NCI-H187 (cell line): ENCODE measurements at places on chromosomes 11 and 22.

DNA sequence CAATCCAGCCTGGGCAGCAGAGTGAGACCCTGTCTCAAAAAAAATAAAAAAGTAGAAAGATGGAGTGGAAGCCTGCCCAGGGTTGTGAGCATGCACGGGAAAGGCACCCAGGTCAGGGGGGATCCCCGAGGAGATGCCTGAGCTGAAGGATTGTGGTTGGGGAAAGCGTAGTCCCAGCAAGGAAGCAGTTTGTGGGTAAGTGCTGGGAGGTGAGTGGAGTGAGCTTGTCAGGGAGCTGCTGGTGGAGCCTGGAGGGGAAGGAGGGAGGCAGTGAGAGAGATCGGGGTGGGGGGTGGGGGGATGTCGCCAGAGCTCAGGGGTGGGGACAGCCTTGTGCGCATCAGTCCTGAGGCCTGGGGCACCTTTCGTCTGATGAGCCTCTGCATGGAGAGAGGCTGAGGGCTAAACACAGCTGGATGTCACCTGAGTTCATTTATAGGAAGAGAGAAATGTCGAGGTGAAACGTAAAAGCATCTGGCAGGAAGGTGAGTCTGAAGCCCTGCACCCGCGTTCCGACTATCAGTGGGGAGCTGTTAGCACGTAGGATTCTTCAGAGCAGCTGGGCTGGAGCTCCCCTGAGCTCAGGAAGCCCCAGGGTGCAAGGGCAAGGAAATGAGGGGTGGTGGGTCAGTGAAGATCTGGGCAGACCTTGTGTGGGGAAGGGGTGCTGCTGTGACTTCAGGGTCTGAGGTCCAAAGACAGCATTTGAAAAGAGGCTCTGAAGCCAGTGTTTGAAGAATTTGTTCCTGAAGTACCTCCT, 10.2 kb downstream of the TMEM121B start:
- no peak for DNase-seq

GRCh38 chr11:1029654-1030053, 6.9 kb downstream of the MUC6 start:
- no peak for DNase-seq

- no peak for DNase-seq
Observed at GRCh38 chr22:25021976-25022711, 69.6 kb downstream of the KIAA1671 start.

- no peak for DNase-seq
Observed at GRCh38 chr11:47886096-47886495, 37.9 kb upstream of the NUP160 start.

DNA sequence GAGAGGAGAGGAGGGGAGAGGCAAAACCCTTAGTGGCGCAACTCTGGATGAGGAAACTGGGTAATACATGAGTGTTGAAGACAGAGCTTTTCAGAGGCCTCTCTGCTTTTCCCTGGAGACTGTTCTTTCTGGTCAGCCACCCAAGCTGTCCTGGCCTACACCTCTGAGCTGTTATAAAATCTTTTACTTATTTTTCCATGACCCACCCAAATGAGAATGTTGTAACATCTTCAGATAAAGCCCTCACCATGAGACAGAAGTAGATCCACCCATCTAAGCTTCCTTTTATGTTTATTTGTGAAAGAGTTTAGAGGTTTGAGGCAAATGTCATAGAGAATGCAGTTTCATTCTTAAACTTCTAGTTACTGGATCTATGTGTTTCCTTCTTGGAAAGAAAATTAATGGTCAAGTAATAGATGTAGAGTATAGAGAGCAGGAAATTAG, 20.3 kb upstream of the APLP2 start:
- no peak for DNase-seq

DNA sequence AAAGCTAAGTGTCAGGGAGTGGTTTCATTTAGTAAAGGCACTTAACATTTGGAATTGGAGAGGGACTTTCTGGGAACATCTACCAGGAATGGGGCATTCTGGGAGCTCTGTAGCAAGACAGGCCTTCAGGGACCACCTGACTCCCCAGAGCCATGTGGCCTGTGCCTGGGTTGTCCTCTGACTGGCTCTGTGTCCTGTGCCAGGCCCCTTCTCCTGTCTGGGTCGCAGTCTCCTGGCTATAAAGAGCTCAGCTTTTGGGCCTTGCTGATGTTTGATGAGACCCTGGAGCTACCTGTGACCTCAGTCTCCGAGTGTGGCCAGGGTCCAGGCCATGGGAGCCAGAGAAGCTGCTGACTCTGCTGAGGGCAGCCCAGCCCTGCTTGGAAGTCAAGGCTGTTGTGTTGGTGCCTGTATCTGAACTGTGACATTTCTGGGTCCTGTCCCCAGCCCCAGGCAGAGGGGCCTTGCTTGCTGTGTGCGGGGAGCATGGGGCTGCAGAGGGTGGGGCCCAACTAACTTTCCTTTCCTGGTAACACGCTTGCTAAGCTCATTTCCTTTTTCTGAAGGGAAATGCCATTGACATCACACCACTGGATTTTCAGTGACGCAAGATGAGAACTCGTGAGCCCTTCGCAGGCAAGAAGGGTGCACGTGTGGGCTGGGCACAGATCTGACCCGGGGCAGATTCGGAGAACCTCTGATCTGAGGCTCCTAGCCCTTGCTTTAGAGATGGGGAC, 41.3 kb downstream of the LRRC32 start:
- DNase-seq: no peak

DNA sequence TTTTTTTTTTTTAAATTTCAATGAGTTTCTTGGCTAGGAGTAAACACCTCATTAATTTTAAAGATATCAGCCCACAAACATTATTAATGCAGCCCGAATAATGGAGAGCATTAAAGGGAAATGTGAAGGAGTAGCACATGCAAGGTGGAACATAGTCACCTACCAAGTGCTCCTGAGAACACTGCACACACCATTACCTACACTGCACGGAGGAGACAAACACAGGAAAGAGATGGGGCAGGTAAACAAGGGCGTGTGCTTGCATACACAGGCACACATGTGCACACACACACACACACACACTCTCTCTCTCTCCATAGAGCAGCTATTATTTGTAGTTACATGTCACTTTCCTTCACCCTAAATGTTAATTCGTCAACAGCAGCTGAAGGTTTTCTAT, 30.2 kb downstream of the HTR3B start:
- DNase-seq: no peak

DNA sequence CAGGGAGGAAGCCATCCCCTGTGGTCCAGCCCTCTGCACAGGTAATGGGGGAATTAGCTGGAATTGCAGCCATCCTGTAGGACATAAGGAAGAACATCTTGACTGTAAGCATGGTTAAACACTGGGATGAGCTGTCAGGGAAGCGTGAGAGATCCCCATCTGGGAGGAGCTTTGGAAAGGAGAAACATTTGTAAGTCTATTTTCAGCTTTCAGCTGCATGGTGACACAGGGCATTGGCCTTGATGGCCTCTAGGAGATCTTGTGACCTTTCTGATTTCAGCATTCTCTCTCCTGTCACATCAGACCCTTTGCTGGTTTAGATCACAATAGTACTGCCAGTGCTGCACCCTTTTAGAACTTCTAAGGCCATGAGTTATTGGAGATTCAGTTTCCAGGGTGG, 47.1 kb downstream of the BCR start:
- no peak for DNase-seq

GRCh38 chr22:33873666-33874065, 46.6 kb downstream of the LARGE1 start:
- no peak for DNase-seq

DNA sequence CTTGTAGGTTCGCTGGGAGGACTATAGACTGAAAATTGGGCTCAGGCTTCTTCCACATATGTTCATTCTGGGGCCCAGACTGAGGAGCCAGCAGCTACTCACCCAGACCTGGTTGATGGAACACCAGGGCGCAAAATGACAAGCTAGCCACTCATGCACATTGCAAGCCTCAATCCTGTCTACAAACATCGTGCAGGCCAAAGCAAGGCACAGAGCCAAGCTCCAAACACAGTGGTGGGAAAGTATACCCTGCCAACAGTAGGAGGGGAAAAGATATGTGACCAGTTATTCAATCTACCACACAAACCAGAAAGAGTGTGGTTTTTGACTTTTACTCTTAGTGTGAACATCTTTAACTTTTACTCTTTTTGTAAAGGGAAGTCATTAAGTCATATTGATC, 660.5 kb downstream of the NTM start:
- no peak for DNase-seq

DNA sequence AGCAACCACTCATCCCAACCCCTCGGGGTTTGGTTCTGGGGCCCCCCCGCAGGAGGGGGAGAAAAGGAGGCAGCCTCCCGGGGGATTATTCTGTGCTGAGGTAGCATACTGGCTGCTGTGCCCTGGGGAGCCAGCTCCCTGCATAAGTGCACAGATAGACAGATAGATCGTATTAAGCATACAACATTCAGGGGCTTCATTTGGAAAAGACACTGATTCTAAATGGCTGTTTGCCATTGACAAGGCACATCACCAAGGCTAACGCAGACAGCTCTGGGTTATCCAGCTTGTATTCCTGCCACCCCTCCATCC, 547.9 kb downstream of the BUD13 start:
- no peak for DNase-seq

DNA sequence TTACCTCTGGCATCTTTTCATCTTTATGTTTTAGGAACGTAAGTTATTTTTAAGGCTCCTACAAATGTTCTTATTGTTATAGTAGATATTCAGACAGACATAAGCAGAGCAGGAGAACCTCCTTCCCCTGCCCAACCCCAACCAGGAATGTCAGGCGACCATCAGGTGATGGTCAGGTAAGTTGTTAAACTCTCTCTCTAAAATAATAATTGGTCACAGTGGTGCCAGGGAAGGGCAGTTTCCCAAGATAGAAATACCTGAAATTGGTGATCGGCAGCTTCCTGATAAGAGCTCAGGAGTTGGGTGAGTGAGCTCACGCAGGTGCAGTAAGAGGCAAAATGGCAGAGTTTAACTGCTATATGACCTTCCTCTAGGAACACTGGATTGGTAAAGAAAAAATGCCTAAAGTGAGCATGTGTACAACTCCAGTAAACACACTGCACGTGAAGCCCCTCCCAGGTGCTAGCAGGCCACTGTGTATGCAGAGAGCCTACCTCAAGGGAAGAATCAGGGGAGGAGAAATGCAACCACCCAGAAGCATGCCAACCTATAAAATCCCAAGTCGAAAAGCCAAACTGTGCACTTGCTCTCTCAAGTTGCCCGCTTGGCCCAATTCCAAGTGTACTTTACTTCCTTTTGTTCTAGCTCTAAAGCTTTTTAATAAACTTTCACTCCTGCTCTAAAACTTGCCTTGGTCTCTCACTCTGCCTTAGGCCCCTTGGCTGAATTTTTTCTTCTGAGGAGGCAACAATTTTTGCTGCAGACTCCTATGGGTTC, 273.9 kb downstream of the SBF2 start:
- no peak for DNase-seq

GRCh38 chr11:93652161-93652597, 9.3 kb upstream of the CEP295 start:
- DNase-seq: peak; percentile 10

GRCh38 chr11:124277804-124278203, 21.6 kb downstream of the OR8G5 start:
- DNase-seq: no peak

DNA sequence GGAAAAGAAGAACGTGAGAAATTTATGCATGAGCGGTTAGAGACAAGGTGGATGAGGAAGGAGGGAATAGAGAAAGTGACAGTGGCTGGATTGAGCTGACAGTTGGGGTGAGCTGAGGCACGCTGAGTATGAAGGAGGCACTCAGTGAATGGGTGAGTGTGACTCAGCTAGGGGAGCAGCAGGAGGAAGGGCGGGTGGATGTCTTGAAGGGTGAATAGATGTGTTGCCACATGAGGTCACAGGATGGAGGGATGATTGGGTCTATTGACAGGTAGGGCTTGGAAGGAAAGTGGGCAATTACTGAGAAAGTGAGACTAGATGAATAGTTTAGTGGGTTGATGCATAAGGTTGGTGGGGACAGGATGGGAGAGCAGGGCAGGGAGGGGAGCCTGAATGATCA, 8.0 kb downstream of the IFITM10 start:
- no peak for DNase-seq

DNA sequence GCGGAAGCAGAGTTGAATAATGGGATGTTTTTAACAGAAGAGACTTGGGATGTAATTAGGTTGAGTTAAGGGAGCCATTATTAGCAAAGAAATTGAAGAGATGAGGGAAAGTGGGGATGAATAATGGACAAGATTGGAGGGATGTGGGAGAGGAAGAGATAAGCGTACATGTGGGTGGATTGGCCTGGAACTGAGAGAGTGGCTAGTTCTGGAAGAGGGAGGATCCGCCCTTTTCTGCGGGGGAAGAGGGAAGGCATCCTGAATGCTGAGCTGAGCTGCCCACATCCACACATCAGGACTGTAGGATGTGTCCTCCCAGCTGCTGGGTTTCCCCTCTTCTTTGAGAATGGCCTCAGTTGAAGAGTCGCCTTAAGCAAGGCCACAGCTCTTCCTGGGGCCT, 68.3 kb upstream of the CADM1 start:
- DNase-seq: no peak

- DNase-seq: no peak
Observed at GRCh38 chr11:130156108-130157022, 3.2 kb upstream of the ST14 start.

GRCh38 chr22:23357053-23357452, 176.7 kb downstream of the BCR start:
- no peak for DNase-seq

- no peak for DNase-seq
Observed at GRCh38 chr22:29469755-29470154, 10.3 kb upstream of the NEFH start.

DNA sequence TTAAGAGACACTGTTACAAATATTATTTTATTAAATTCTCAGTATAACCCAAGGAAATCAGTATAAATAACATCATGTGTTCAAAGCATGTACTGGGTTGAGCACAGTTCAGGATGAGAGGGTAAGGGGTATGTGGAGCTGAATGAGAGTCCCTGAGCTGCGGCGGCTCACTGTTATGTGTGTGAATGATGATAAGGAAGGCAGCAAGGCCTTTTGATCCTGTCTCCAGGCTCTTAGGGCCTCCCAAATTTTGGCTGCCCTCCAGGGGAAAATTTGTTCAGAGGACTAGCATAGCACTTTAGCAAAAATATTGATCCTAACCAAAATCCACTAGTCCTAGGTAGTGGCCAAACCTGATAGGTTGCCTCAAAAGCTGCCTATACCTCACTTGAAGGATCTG, 86.1 kb upstream of the SPON1 start:
- DNase-seq: no peak

GRCh38 chr11:71213696-71214552, 38.5 kb downstream of the SHANK2 start:
- no peak for DNase-seq

- no peak for DNase-seq
Observed at GRCh38 chr11:116360221-116360941, 412.4 kb downstream of the BUD13 start.

GRCh38 chr22:28074526-28074925, 155.5 kb upstream of the PITPNB start:
- no peak for DNase-seq

DNA sequence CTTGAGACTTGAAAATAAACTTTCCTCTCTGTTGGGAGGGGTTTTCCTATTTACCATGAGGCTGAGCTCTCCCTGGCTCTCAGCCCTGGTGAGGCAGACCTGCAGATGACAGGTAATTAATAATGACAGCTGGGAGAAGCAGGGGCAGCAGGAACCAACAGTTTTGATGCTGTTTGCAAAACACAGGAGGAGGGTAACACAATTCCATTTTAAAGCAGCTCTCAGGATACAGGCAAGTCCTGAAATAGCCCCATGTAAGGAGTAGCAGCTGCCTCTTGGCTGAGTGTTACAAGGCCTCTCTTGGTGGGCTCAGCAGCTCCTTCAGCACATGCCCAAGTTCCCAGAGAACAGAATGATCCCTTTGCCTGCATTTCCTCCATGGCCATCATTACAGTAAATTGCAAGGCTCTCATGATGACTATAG, 13.3 kb downstream of the PARVA start:
- no peak for DNase-seq

- DNase-seq: no peak
Observed at GRCh38 chr11:128483211-128483788, 104.1 kb downstream of the ETS1 start.
